ENCODE measurements at places on chromosomes 1 and 21.

GRCh38 chr1:41312991-41313645, 48.1 kb upstream of the FOXO6 start:
- DNase-seq: no peak

GRCh38 chr1:245599371-245600174, 444.8 kb downstream of the KIF26B start:
- DNase-seq: peak; percentile 88

- DNase-seq: no peak
These were observed 229.1 kb downstream of the KCNJ6 start for GRCh38 chr21:37686991-37687810.

DNA sequence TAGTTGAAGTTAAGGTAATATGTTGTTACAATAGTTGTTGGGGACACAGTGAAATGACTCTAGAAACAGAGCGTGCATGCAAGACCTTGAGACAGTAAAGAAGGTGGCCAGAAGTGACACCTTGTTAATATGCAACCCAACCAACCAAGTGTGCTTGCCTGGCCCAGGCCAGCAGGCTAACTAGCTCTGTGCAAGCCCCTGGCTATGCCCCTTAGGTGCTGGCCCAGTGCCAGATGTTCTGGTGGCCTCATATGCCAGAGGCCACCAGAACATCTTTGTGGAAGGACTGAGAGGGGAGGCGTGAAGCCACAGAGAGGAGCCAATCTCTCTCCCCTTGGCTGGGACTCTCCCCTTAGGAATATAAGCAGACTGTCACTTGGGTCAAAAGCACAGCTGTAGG, 111.2 kb upstream of the JUN start:
- DNase-seq: no peak

DNA sequence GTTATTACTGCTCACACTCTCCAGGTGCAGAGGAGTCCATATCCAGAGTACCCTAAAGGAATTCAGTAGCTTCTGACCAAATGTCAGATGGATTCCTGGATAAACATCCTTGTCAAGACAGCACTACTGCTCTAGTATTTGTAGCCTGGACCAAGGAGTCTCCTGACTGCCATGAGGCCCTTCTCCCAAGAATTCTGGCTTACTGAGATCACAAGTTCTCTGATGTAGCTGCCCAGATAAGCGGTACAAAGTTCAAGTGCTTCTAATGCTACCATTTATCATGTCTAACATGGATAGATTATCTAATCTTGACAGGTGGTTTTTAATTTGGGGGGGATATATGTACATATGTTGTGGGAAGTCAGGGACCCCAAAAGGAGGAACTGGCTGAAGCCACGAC, 196.6 kb upstream of the HMCN1 start:
- no peak for DNase-seq

GRCh38 chr1:228347181-228347580, 59.5 kb downstream of the TRIM11 start:
- DNase-seq: no peak

GRCh38 chr1:239128541-239128940, 257.8 kb upstream of the CHRM3 start:
- no peak for DNase-seq

DNA sequence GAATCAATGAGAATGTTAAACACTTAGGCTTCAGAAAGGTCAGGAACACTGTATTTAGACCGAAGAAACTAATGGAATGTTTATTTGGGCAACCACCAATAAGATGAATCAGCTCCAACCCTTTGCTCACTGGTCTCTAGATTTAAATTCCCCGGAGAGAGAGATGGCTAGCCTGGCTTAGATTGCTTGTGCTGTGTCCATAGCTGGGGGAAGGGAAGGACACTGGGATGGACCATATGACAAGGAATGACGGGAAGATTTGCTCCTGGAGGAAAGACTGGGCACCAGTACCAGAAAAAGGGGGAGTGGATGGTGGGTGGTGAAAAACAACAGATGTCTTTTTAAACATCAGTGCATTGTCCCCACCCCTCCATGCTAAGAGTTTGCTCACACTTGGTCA, 426.6 kb downstream of the DUSP10 start:
- DNase-seq: peak; percentile 27

GRCh38 chr1:91645031-91645430, 144.4 kb downstream of the CDC7 start:
- no peak for DNase-seq

- no peak for DNase-seq
These were observed 94.2 kb downstream of the OBSCN start for GRCh38 chr1:228302086-228302485.

GRCh38 chr1:181423301-181423918, 59.9 kb upstream of the CACNA1E start:
- DNase-seq: peak; percentile 6

DNA sequence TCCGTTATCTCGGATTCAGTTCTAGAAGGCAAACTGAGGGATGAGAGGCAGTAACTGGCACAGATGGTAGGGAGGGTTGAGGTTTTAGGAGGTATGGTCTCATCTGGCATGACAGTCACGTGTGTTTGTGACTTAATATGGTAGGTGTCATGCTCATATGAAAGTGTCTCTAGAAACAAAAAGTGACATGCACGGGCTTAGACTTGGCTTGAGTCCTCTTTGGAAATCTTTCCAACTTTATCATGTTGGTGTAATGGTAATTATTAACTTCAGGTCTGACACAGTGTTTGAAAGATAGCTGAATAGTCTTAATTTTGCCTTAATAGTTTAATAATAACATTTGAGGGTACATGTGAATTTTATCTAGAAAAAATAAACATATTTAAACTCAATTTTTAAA, 218.1 kb downstream of the FMN2 start:
- DNase-seq: no peak

GRCh38 chr1:41366455-41367287, 5.4 kb downstream of the FOXO6 start:
- no peak for DNase-seq

- DNase-seq: no peak
These were observed 183.6 kb downstream of the NR5A2 start for GRCh38 chr1:200211157-200211556.

DNA sequence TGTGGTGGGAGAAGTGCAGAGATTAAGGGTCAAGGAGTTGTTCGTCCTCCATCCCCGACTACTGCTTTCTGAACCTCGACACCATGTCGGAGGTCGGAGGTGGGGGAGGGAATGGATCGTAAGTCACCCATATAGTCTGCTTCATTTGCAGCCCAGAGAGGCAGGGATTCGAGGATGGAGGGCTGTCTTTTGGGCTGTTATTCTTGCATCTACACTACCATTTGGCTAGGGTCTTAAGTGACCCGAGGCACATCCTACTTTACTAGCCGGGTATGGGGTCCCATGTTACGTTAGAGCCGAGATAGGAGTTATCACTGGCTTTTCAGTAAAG, 578 bp downstream of the USP21 start:
- DNase-seq: no peak

GRCh38 chr1:33284049-33284448, 27.8 kb downstream of the ZNF362 start:
- DNase-seq: no peak

DNA sequence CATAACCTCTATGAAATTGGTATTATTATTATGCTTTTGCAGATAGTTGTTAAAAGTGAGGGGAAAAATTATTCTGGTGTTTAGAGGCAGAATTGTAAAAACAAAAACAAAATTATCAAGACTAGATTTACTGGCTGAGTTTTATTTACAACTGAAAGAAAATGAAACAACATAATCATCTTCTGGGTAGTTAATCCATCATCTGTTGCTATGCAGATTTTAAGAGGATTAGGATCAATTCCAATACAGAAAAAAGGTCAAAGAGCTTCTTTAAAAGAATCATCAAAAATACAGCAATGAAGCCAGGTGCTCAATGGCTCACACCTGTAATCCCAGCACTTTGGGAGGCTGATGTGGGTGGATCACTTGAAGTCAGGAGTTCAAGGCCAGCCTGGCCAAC, 8.3 kb downstream of the GOLT1A start:
- no peak for DNase-seq

DNA sequence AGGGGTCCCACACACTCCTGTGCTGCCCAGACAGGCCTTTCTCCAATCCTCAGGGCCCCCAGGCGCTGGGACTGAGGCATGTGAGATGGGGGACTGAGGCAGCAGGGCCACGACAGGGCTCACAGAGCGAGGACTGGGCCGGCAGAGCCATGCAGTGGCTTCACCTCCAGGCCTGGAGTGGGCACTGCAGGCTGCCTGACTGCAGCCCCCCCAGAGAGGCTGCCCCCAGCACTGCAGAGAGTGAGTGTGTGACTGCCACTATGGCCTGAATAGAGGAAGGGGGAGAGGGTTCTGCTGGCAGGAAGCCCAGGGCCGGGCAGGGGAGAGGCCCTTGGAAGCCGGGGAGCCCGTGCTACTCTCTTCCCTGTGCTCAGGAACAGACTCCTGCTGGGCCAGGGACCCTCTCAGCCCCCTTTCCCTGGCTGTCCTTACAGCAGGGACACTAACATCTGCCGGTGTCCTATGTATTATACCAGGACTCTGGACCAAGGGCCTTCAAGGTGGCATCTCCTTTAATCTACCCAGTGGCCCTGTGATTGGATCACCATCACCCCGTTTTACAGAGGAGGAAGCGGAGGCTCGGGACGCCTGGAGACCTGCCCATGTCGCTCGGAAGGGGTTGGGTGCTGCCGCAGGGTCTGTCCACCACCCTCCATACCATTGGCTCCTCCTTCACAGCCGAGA, 20.2 kb upstream of the PLEKHG5 start:
- DNase-seq: no peak

- no peak for DNase-seq
These were observed 23.3 kb downstream of the SPOCD1 start for GRCh38 chr1:31792541-31792940.

- no peak for DNase-seq
These were observed 38.9 kb upstream of the MAP10 start for GRCh38 chr1:232766241-232766890.

- DNase-seq: no peak
These were observed 97.4 kb upstream of the GFI1 start for GRCh38 chr1:92583821-92584760.

- DNase-seq: no peak
These were observed 44.6 kb upstream of the CNN3 start for GRCh38 chr1:94971491-94971924.

DNA sequence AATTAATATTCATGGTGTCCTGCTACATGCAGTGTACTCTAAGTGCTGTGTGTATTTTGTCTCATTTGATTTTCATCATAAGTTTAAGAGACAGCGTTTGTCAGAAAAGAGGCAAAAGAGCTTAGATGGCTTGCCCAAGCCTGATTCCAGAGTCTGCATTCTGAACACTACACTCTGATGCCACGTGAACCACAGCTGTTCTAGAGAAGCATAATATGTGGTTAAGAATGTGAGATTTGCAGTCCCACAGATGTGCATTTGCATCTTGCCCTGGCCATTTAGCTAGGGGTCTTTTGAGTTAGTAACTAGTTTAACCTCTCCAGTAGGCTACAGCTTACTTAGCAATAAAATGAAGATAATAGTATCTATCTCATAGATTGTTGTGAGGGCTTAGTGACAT, 9.2 kb upstream of the GADD45A start:
- no peak for DNase-seq

- DNase-seq: no peak
These were observed 112.1 kb downstream of the HIVEP3 start for GRCh38 chr1:41806472-41807155.

DNA sequence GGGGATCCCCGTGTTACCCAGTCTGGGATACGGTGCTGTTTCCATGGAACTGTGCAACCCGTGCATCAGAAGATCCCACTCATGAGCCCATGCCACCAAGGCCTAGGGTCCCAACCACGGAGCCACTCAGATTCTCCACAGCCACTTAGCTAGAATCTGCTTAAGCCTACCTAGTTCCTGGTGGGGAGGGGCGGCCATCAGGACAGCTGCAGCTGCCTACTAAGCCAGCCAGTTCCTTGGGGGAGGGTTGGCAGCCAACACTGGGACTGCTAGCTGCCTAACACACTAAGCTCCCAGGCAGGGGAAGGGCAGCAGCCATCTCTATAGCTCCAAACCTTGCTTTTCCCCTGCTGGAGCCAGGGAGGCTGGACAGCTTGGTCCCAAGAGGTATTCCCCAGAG, 549.2 kb upstream of the BRINP3 start:
- no peak for DNase-seq

DNA sequence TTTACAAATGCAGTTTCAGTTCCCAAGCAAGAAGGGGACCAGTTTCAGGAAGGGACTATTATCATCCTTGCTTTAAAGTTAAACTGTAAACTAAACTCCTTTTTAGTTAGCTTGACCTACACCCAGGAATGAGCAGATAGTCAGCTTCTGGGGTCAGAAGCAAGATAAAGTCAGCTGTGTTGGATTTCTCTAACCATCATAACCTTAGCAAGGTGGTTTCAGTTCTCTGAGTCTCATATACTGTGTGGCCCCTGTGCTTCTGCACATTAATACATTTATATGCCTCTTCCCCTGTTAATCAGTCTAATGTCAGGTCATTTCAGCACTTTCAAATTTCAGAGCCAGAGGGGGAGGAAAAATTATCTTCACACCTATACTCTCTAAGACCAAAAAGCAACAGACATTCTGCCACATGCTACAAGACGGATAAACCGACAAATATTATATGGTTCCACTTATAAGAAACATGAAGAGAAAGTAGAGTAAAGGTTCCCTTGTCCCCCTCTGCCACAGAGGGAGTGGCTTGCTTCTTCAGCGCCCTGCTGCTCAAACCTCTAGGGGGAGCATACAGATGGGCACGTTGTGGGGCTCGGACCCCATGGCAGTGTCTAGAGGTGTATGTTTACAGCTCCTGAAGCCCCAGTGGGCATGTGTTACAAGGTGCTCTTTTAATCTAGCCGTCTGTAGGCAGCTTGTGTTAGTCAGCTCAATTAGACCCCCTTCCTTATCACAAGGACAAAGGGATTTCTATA, 89.1 kb downstream of the SMYD3 start:
- DNase-seq: no peak

DNA sequence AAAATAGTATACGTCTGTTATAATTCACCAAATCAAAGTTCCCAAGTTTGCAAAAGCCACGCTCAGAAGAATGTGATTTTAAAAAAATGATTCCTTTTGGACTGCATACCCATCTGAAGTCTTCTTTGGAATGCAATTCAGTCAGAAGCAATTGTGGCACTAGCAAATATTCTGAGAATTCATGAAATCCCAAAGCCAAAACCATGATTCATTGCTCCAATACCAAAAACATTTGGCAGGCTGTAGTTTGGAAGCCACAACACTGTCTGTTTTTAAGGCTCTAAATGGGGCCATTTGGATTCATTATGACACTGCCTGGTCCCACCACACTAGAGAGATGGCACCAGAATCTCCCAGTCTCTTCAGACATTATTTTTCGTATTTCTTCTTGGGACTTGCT, 21.8 kb upstream of the LRRC53 start:
- DNase-seq: peak; percentile 28

- no peak for DNase-seq
These were observed 21.6 kb upstream of the SLC45A3 start for GRCh38 chr1:205701891-205702290.

GRCh38 chr1:169383449-169383848, 15.5 kb downstream of the BLZF1 start:
- no peak for DNase-seq

GRCh38 chr1:151159373-151159772, 2.9 kb downstream of the TNFAIP8L2 start:
- no peak for DNase-seq

GRCh38 chr1:3775490-3776230, 3.1 kb downstream of the SMIM1 start:
- DNase-seq: no peak

- peak; percentile 91 for DNase-seq
These were observed 38.0 kb upstream of the COL18A1 start for GRCh38 chr21:45366931-45367401.

GRCh38 chr1:168476588-168477385, 67.0 kb downstream of the XCL2 start:
- no peak for DNase-seq

Measured in GM04504 (cell line).